NT2/D1 (cell line): ENCODE measurements at places on chromosomes 6 and 20.

GRCh38 chr6:123967905-123968304 lies 164.2 kb downstream of the NKAIN2 start:
- DNase-seq, result no peak

GRCh38 chr6:166676270-166676860 lies 49.3 kb upstream of the RPS6KA2 start:
- DNase-seq, result no peak

DNA sequence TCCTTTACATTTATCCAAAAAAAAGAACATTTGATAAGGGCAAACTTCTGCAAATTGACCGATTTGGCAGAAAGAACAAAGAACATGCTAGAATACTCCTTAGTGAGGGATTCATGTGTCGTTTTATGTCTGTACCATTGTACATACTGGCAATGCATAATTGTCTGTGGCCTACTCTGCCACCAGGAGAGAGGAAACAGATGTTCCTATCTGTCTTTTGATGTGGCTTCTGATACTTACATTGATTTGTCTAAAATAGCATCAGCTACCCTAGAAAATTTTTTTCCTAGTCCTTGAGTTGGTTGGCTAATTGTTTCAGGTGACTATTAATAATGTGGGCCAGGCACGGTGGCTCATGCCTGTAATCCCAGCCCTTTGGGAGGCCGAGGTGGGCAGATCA lies 654.1 kb downstream of the KIF16B start:
- DNase-seq, result no peak

GRCh38 chr6:18263418-18264218 lies 712 bp downstream of the DEK start:
- no peak for DNase-seq

DNA sequence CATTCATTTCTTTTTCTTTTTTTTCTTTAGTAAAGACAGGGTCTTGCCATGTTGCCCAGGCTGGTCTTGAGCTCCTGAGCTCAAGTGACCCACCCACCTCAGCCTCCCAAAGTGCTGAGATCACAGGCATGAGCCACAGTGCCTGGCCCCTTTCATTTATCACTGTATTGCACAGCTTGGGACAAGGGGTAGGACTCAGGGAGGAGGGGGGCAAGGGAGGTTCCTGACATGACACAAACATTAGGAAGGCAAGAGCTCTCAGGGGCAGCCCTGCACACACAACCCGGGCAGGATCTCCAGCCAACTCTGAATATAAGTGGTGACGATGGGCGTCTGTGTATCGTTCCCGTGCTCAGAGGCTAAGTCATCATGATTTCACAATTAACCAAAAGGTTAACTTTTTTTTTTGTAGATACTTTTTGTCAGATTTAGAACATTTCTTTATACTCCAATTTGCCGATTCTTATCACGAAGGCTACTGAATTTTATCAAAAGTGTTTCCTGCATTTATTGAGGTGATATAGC lies 19.9 kb downstream of the SLC2A4RG start:
- DNase-seq, result no peak

- no peak for DNase-seq
These were observed 19.1 kb upstream of the BNIP5 start for GRCh38 chr6:36355819-36356218.

DNA sequence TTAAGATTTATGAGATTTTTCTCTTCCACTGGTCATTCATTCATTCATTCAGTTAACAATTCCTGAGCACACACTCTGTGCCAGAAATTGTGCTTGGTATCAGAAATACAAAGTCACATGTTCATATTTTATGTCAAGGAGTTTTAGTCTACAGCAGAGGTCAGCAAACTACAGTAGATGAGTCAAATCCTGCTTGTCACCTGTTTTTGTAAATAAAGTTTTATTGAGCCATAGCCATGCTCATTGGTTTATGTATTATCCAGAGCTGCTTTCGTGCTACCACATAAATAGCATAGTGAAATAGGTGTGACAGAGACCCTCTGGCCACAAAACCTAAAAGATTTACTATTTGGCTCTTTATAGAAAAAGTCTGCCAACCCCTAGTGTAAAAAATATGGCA lies 46.8 kb downstream of the THEMIS start:
- DNase-seq, result no peak
